Fibroblast of the conjunctiva (primary cell): ENCODE measurements at places on chromosomes 1 and 21.

DNA sequence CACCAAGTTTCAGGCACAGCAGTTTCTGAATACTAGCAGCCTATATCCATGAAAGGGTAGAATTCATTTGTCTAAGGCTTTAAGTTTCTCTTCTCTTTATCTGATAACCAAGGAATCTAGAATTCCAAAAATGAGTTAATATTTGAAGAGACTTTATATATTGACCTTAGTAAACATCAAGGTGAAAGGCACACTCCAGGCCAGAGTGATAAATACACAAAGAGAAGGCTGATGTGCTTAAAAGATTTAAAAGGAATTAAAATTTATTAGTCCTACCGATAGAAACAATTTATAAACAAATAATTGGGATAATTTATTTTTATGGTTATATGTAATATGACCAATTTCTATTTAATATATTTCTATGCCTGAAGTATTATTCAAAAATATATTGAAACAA, 93.4 kb upstream of the DESI2 start:
- DNase-seq, result no peak

GRCh38 chr1:29490204-29490934, 254.0 kb downstream of the PTPRU start:
- DNase-seq, result no peak

- DNase-seq, result no peak
Measured at GRCh38 chr21:31191553-31191952, 152.5 kb downstream of the TIAM1 start.

- DNase-seq, result peak; percentile 61
Measured at GRCh38 chr1:223771814-223772770, 59.8 kb downstream of the CAPN2 start.

- DNase-seq, result no peak
Measured at GRCh38 chr1:219276049-219276738, 102.5 kb downstream of the LYPLAL1 start.
